Anterior cingulate cortex (tissue), 58 donors: ENCODE measurements at places on chromosomes 5 and 9.

DNA sequence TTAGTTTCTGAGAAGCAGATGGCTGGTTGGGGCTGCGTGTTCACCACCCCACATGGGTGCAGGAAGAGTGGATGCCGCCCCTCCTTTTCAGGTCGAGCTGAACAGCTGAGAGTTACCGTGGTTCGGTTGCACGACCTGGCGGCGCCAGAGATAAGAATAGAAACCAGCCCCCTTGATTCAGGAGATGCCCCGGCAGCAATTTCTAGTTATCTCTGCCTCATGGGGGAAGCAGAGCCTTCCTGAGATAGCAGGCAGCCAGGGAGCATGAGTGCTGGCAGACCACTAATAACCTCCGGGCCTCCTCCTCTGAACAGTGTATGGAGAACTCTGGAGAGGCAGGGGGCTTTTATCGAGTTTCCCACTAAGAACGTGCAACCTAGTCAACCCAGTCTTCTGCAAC lies 177.8 kb downstream of the NSG2 start:
- DNase-seq: no peak

- DNase-seq: no peak
These were observed 49.2 kb upstream of the TNC start for GRCh38 chr9:115167175-115167574.

DNA sequence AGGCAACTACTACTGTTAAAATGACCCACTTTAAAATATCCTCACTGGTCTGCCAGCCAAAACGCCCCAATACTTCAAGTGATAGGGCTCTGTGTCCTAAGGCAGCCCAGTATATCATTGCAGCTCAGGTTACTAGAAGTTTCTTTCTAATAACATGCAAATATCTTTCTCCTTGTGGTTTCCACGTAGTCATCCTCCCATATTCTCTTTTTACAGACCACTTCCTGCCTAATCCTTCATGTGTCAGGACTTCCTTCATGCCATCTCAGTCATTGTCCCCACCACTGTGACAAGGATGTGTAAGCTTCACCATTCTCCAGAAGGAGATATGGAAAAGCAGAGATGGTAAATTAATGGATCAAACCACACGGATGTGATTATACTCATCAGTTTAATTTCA lies 813.7 kb downstream of the MAT2B start:
- no peak for DNase-seq

DNA sequence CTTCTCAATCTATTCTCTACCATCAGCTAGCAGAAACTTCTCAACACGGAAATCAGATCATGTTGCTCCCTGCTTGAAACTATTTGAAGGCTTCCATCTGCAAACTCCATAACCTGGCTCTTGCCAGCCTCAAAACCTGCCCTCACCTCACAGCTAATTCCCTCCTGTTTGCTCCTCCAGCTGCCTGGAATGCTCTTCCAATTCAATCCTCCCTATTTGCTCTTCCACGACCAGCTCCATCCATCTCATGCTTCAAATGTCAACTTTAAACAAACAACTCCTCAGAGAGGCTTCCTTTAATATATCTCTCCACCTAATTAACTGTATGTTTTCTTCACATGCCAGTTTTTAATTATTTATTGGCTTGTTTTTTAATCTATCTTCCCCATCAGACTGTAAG lies 1.5 kb downstream of the PLAA start:
- DNase-seq: no peak
